ENCODE measurements at places on chromosomes 11 and 22.

DNA sequence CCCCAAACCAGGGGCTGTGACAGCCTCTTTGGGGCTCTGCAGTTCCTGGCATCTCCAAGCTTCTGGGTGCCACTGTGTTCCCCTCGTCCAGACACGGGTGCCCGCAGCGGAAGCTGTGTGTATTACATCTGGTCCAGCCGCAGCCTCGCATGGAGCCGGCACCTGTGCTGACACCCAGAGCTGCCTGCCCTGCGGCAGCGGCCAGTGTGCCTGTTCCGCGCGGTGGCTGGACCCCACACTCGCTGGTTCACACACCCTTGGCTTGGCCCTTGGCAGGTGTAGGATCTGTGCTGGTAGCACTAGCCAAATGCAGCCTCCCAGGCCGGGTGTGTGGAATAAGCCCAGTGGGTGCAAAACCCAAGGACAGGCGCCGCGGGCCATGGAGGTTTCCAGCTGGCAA lies 24.5 kb upstream of the RNASEH2C start:
- no peak for DNase-seq

GRCh38 chr11:92332986-92333385 lies 108.4 kb downstream of the FAT3 start:
- DNase-seq, result peak; percentile 88

DNA sequence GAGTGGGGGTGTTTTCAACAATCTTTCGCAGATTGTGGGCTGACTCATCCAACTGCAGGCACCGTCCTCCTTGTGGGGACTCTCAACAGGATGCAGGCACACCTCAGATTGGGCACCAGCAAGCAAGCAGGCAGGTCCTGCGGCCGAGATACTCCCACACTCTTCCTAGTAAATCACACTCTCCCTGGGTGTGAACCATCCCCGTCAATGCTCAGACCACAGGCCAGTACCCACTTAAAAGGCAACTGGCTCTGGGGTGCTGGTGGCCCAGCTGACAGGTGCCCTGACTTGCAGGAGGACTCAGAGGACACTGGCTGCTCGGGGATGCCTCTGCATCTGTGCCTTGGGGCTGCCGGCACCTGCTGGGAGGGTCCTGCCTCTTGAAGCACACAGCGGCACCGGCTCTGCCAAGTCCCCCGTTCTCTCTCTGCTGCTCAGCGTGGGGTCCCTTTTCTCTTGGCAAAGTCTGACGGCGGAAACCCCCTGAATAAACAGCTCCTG lies 282.5 kb downstream of the CTTN start:
- DNase-seq, result no peak

DNA sequence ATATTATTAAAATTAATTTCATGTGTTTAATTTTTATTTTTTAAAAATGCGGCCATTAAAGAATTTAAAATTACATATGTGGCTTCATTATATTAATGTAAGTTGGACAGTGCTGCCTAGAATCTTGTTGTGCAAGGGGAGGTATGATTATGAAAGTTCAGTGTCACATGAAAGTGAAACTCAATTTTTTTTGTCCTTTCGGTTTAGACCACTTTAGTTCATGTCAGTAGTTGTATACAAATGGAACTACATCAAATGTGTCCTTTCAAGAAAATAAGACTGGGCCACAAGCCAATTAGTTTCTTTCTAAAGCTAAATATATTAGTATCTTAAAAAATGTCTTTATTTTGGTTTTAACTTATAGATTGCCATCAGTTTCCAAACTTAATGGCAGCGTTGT lies 35.7 kb downstream of the TBCEL start:
- no peak for DNase-seq

DNA sequence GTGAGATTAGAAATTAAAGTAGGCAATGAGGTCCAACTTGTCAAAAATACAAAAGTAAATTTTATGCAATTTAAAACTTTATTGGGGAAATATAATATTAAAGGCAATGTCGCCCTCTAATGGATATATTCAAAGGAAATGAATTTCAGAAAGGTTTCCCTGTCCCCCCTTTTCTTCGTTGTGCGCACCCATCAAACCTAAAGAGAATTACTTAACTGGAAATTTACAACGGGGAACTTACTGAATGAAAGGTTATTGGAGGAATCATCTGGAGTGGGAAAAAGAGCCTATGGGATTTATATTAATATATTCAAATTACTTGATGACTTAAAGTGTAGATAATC lies 1.7 kb upstream of the ABTB2 start:
- DNase-seq, result no peak

- DNase-seq, result no peak
Measured at GRCh38 chr11:15944460-15944859, 411.9 kb downstream of the SOX6 start.

DNA sequence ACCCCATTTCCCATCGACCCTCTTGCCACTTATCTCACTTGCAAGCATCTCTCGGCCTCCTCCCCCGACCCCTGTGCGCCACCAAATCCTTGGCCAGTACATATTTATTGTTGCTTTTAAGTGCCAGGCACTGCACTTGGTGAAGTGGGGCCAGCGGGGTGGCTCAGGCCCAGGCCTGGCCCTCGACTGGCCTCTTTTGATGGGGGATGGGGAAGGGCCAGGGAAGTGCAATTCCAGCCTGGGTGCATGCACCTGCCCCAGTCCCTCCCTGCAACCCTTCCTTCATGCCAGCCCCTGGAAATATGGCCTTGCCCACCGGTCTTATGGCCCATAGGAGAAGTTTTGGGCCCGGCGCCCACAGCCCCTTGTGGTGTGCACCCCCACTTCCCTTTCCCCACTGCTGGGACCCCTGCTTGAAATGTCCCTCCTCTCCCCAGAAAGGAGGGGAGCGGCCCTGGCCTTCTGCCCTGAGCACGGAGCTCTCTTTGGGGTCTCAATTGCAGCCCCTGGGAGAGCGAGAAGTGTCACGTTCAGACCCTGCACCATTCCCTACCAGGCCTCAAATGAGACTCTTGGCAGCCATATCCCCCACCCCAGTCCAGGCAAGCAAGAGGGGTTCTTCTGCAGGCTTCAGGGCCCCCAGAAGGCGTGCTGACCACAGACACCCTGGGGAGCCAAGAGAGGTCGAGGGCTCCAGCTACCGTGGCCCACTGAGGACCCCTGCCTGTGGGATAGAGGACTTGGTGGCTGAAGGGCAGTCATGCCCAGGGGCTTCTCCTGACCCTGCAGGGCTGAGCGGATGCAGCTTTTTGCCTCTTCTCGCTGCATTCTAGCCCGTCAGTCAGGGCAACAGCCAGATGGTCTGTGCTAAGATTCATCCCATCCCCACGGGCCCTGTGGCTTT lies 961 bp downstream of the SUSD2 start:
- DNase-seq, result no peak

DNA sequence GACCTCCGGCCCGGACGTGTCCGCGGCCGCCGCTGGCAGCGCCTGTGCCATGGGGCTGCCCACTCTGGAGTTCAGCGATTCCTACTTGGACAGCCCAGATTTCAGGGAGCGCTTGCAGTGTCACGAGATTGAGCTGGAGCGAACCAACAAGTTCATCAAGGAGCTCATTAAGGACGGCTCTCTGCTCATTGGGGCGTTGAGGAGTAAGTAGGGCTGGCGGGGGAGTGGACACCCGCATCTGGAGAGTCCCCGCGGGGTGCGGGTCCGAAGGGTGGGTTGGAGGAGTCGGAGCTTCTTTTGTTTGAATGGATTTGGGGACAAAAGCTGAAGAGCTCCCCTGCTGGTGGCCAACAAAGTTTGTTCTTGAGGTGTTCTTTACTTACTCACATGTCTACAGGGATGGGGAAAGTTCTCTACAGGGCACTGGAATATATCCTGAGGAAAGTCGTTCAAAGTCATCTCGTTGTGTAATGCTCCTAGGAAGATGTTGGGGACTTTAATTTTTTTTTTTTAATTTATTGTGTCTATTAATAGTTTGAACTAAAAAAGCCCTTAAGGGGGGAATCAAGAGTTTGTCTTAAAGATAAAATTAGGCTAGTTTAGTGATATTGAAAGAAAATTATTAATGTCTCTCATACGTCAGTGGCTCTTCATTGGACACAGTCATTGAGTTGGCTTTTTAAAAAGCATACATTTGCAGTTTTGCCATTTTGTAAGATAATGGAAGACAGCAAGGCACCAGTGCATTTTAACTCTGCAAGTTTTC lies 725 bp downstream of the ARHGAP42 start:
- DNase-seq, result peak; percentile 31

DNA sequence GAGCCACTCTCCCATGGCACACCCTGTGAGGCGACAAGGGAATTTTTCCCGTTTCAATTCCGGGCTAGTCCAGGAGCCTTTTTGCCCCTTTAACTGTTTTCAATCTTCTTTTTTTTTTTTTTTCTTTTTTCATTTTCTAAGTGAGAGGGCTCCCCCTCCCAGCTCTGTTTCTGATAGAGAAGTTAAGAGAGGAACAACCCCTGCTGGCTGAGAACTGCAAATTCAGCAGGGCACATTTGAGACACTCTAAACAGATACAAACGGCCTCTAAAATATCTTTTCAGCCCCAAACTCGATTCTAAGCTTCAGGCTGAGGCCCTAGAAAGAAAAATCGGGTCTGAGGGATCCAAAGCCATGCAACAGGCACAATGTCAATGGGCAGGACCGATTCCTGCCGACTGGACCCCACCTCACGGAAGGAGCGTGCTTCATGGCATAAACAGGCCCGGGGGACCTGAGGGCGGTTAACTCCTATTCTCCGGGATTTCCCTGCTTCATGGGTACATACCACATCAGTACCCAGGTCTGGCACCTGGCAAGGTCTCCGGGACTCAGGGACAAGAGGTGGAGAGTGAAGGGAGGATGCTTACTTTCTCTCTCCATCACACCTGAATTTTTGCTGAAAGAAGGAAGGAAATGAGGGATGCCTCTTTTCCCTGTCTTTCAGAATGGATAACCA lies 627.5 kb downstream of the BUD13 start:
- DNase-seq, result no peak

- no peak for DNase-seq
Measured at GRCh38 chr11:111631024-111631665, 28.9 kb downstream of the SIK2 start.

DNA sequence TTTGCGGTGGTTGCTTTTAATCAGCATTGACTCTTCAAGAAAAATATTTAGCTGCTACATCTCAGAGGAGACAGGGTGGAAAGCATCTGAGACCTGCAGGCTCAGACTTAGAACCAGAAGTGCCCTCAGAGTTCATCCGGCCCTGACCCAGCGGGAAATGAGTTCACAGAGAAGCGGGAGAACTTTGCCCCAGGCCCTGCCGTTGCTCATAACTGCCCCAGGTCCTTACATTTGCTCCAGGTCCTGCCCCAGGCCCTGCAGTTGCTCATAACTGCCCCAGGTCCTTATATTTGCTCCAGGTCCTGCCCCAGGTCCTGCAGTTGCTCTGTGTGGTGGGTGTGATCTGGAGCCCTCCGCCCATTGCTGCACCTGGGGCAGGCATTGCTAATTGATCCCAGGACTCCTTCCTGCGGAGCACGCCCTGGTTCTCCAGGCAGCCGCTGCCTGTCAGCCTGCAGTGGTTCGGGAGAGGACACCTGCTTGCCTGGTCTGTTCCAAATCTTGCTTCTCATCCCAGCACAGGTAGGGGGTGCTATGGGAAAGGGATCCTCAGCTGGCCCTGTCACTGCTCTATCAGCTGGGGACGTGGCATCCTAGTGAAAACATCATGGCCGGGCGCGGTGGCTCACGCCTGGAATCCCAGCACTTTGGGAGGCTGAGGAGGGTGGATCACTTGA lies 58.1 kb upstream of the PPP6R3 start:
- no peak for DNase-seq

Data from HS-27A (cell line).